ENCODE measurements at places on chromosomes 13 and 19. TPM values are rescaled to one million over a fixed set of nuclear protein-coding genes. Genes with fewer than 3 reads are reported as not detected.
A peak's percentile ranks its signal among the peaks of the same experiment; 100 is the strongest.

The GAPDHS gene
- not detected for total RNA-seq

The HIPK4 gene
- not detected for total RNA-seq

The ANKRD10 gene
- total RNA-seq = 65.4 TPM

The LMTK3 gene
- 4.6 TPM for total RNA-seq

The AZU1 gene
- not detected for total RNA-seq

The TMEM161A gene
- 27.7 TPM for total RNA-seq

The TEX26 gene
- total RNA-seq = not detected

The NTF4 gene
- not detected for total RNA-seq

The TBXA2R gene
- total RNA-seq = 2.4 TPM

The ACP5 gene
- total RNA-seq = 5.7 TPM

DNA sequence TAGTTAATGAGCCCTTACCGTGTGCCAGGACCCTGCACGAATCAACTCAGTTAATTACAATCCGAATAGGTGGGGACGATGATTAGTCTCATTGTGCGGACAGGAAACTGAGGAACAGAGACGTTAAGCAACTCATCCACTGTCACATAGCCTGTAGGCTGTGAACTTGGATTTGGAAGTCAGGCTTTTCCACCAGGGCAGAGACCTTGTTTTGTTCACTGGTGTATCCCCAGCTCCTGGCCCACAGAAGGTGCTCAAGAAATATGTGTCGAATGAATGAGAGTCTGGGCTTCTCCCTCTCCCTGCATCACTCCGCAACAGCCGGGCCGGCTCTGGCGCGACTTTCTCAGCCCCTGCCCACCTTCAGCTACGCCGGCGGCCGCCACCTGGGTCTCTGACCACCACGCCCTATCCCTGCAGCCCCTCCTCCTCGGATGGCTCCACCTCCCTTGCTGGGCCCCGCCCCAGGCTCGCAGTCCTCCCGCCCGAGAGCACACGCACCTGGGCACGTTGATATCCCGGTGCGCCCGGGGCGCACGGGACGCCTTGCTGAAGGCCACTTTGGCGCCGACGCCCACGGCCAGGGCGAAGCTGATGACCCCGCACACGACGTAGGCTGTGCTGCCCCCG is 1.3 kb downstream of the SHISA7 start:
- peaks cover 47% of the 10 kb centered on the region for H3K27me3 ChIP-seq
- H3K4me3 ChIP-seq = no peak overlapping the region
- no peaks in the 10 kb centered on the region for H3K36me3 ChIP-seq
- H3K4me1 ChIP-seq = peaks cover 15% of the 10 kb centered on the region
- no peak for DNase-seq

GRCh38 chr19:4327252-4327876 is 11.3 kb downstream of the STAP2 start:
- H3K36me3 ChIP-seq = no peaks in the 10 kb centered on the region
- peak overlapping the region; percentile 47 for H3K27ac ChIP-seq
- no peaks in the 10 kb centered on the region for H3K27me3 ChIP-seq
- peaks cover 11% of the 10 kb centered on the region for H3K4me1 ChIP-seq
- H3K4me3 ChIP-seq = peak overlapping the region; percentile 81

DNA sequence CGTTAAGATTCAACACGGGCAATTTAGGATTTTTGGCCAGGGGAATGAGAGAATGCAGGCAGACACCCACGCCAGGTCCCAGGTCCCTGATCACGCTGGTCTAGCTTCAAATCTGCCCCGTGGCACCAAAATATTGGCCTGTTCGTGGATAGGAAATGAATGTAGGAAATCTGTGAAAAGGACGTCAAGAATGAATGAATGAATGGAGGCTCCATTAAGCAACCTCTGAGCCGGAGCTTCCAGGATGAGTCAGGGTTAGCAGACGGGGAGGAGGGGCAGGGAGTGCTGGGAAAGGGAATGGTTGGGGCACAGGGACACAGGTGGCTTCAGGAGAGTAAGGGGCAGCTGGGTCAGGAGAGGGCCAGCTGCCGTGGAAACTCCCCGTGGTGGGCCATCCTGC is 4.2 kb downstream of the SULT2B1 start:
- no peaks in the 10 kb centered on the region for H3K36me3 ChIP-seq
- H3K4me3 ChIP-seq = no peak overlapping the region
- DNase-seq = no peak
- H3K27me3 ChIP-seq = no peaks in the 10 kb centered on the region
- no peaks in the 10 kb centered on the region for H3K4me1 ChIP-seq
- H3K27ac ChIP-seq = no peak overlapping the region

- no peaks in the 10 kb centered on the region for H3K4me1 ChIP-seq
- no peak for DNase-seq
- no peaks in the 10 kb centered on the region for H3K36me3 ChIP-seq
Measured at GRCh38 chr19:7578127-7578526, 17.5 kb upstream of the CAMSAP3 start.

- H3K27me3 ChIP-seq = no peaks in the 10 kb centered on the region
- H3K4me3 ChIP-seq = no peak overlapping the region
- H3K36me3 ChIP-seq = no peaks in the 10 kb centered on the region
Measured at GRCh38 chr13:54536112-54536511, 1507.5 kb downstream of the OLFM4 start.

GRCh38 chr19:33291623-33292534 is 10.5 kb downstream of the CEBPA start:
- no peaks in the 10 kb centered on the region for H3K4me1 ChIP-seq
- H3K27ac ChIP-seq = no peak overlapping the region
- H3K36me3 ChIP-seq = no peaks in the 10 kb centered on the region
- no peak overlapping the region for H3K4me3 ChIP-seq
- DNase-seq = no peak

DNA sequence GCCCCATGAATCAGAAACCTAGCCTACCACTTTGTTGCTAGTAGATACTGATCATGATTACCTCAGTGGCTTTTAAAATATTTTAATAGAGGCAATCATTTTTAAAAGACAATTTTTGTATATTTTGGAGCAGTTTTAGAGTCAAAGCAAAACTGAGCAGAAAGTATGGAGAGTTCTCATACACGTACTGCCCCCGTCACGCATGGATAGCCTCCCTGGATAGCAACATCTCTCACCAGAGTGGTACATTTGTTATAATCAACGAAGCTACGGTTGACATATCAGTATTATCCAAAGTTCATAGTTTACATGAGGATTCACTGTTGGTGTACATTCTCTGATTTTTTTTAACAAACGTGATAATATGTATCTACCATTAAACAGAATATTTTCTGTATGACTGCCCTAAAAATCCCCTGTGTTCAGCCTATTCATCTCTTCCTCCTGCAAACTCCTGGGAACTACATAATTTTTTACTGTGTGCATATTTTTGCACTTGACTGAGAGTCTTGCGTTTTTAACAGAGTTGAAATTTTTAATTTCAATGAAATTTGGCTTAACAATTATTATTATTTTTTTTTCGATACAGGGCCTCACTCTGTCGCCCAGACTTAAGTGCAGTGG is 1436.8 kb upstream of the PCDH9 start:
- H3K36me3 ChIP-seq = no peaks in the 10 kb centered on the region
- H3K27ac ChIP-seq = no peak overlapping the region
- DNase-seq = no peak

DNA sequence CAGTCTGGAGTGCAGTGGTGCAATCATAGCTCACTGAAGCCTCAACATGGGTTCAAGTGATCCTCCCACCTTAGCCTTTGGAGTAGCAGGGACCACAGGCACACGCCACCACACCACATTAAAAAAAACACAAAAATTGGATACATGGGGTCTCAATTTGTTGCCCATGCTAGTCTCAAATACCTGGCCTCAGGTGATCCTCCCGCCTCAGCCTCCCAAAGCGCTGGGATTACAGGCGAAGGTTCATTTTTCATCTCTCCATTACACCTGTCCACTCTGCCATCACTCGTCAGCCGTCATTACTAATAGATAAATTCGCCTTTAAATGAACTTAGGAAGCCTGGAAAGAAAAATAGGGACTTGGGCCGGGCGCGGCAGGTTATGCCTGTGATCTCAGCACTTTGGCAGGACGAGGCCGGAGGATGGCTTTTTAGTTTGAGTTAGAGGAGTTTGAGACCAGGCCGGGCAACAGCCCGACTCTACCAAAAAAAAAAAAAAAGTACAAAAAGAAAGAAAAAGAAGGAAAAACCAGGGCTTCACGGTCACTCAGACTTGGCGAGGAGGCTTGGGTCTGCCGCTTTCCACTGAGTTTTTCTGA is 685 bp upstream of the SUPT5H start:
- no peak for DNase-seq
- peak overlapping the region; percentile 95 for H3K27ac ChIP-seq
- H3K27me3 ChIP-seq = no peaks in the 10 kb centered on the region
- peaks cover 40% of the 10 kb centered on the region for H3K4me1 ChIP-seq
- H3K4me3 ChIP-seq = peak overlapping the region; percentile 89

- H3K4me1 ChIP-seq = peaks cover 16% of the 10 kb centered on the region
- peaks cover 13% of the 10 kb centered on the region for H3K27me3 ChIP-seq
- no peaks in the 10 kb centered on the region for H3K36me3 ChIP-seq
Measured at GRCh38 chr19:15220833-15221232, 11.4 kb downstream of the EPHX3 start.

- DNase-seq = peak; percentile 67
- no peaks in the 10 kb centered on the region for H3K27me3 ChIP-seq
- no peaks in the 10 kb centered on the region for H3K36me3 ChIP-seq
- no peak overlapping the region for H3K27ac ChIP-seq
- peak overlapping the region; percentile 50 for H3K4me3 ChIP-seq
- H3K4me1 ChIP-seq = no peaks in the 10 kb centered on the region
Measured at GRCh38 chr19:41706741-41707501, 1.5 kb upstream of the CEACAM5 start.

- peaks cover 23% of the 10 kb centered on the region for H3K4me1 ChIP-seq
- DNase-seq = no peak
- H3K27me3 ChIP-seq = no peaks in the 10 kb centered on the region
- no peak overlapping the region for H3K4me3 ChIP-seq
Measured at GRCh38 chr19:18158467-18158866, 5.5 kb downstream of the PIK3R2 start.

DNA sequence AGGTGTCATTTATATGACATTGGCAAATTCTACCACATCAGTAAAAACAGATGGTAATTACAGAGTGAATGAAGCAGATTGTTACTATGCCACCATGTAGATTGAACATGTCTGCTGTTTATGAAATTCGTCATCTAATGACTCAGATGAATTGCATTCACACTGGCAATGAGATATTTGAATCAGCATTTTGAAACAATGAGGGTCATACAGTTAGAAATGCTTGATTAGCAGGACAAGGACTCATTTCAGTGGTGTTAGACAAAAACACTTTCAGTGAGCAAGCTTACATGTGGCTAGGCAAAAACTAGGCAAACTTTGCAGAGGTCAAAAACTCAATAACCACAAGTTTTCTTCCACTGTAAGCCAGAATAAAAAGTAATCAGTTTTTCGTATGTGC is 1165.0 kb downstream of the SLITRK1 start:
- no peak overlapping the region for H3K4me3 ChIP-seq
- no peak for DNase-seq
- no peaks in the 10 kb centered on the region for H3K4me1 ChIP-seq

DNA sequence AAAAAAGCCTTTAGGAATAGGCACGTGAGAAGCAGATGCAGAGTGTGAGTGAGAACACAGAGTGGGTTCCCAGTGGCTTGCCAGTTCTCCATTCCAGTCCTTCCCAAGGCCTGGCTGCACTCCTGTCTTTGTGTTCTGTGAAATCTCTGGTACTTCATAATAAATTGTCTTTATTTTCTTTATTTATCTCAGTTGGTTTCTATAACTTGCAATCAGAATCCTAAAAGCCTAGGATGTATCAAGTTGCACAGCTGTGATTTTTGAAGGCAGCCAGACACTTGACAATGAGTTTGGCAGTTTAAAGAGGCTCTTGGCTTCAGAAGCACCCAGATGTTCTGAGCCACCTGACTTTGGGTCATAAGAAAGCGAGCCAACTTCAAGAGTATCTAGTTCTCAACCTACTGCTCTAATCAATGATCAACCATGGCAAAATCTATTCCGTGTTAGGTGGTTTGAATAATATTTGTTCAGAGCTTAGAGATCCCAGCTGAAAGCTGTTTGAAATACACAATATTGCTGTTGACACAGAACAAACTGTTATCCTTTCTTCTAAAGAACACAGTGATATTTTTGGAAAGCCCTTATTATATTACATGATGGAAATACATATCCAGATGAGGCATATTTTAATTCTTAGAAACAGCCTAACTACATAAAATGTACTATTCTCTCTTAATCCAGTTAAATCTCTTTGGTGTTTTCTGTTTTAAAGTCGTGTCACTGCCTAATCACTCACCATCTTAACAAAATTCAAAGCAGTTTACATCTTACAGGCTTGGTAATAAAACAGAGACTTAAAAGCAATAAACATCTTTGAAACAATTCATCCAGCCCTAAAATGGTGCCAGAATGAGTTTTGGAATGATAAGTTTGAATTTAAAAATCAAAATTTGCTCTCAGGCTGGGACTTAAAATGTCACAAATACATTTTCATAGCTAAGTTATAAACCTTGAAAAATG is 483.0 kb upstream of the NBEA start:
- H3K27me3 ChIP-seq = no peaks in the 10 kb centered on the region
- no peaks in the 10 kb centered on the region for H3K36me3 ChIP-seq
- H3K4me3 ChIP-seq = no peak overlapping the region
- H3K27ac ChIP-seq = no peak overlapping the region

DNA sequence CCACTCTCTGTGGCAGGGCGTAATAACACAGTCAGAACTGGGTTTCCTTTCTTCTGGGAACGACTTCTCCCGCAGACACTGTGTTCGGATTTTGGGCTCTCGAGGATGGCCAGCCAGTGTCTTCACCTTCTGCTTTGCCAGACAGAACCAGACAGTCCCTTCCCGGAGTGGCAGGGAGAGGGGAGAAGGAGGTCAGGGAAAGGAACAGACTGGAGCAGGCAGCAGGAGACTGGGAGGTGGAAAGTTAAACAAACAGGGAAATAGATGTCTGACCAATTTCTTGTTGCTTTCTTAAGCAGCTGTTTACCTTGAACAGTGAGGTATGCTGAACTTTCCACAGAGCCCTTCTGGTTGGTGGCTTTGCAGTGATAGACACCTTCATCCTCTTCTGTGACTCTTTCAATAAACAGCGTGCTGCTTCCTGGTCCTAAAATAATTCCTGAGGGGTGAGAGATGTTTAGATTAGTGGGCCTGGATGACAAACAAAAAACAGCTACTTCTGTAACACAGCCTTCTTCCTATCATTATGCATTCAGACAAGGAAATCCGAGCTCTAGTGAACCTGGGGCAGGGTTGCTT is 137.6 kb downstream of the FLT1 start:
- no peak for DNase-seq
- H3K4me1 ChIP-seq = peaks cover 6% of the 10 kb centered on the region
- H3K27ac ChIP-seq = no peak overlapping the region
- H3K36me3 ChIP-seq = no peaks in the 10 kb centered on the region

DNA sequence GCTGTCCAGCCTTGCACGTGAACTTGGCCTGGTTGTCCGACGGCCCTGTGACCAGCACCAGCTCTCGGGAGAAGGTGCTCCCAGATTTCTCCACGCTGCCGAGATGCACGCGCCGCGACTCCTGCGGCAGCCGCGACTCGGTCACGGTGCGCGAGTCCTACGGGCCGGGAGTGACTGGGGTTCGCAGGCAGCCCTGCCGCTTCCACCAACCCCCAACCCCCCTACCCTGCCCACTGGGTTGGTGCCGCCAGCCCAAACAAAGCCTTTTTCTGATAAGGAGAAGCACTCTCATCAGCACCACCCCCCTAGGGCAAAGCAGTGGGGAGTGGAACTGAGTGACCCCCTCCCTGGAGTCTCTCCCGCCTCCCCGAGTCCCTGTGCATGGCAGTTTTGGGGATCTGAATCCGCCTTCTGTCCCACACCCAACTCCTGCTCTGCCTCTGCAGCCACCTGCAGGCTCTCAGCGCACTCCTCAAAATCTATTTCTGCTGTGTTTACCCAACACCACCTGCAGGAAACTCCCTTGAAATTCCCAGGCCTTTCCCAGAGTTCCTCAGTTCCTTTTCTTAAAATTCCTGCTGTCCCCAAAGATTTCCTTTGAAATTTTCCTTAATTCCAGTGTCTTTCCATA is 6.2 kb downstream of the NPHS1 start:
- H3K27ac ChIP-seq = no peak overlapping the region
- H3K36me3 ChIP-seq = no peaks in the 10 kb centered on the region
- no peaks in the 10 kb centered on the region for H3K4me1 ChIP-seq
- no peak for DNase-seq
